ENCODE measurements at places on chromosomes 7 and 10.

DNA sequence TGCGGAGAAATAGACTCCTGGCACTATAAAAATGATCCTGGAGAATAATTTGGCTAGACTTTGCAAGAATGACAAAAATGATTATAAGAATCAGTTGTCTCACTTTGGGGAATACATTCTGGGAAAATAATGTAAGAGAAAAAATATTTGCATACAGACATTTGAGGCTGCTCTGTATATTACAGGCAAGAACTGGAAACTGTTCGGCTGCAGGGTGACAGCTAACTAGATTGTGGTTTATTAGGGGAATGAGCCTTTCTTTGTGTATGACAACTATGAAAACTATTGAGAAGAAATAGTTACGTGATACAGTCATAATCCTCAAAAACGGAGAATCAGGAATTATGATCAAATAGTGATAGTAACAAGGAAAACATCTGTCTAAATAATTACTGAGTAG is 8.6 kb downstream of the TRIM56 start:
- DNase-seq, result no peak

DNA sequence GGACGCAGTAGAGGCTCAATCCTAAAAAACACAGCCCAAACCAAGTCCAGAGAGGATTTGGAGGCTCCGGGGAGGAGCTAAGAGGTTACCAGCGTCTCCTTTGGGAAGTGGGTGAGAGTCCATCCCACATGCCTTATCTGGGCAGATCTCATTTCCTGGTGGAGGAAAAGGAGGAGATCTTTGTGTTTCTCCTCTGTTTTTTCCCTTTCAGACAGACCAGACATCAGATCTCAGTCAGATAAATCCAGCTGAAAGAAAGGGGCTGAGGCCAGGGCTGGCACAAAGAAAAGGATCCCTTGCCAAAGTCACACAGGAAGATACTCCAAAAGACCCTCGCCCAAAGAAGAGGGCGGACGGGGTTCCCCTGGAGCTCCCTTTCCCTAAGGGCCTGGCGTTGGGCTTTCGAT is 58.3 kb upstream of the COMTD1 start:
- no peak for DNase-seq

- DNase-seq, result no peak
Observed at GRCh38 chr10:64733980-64734379, 1212.8 kb downstream of the REEP3 start.

DNA sequence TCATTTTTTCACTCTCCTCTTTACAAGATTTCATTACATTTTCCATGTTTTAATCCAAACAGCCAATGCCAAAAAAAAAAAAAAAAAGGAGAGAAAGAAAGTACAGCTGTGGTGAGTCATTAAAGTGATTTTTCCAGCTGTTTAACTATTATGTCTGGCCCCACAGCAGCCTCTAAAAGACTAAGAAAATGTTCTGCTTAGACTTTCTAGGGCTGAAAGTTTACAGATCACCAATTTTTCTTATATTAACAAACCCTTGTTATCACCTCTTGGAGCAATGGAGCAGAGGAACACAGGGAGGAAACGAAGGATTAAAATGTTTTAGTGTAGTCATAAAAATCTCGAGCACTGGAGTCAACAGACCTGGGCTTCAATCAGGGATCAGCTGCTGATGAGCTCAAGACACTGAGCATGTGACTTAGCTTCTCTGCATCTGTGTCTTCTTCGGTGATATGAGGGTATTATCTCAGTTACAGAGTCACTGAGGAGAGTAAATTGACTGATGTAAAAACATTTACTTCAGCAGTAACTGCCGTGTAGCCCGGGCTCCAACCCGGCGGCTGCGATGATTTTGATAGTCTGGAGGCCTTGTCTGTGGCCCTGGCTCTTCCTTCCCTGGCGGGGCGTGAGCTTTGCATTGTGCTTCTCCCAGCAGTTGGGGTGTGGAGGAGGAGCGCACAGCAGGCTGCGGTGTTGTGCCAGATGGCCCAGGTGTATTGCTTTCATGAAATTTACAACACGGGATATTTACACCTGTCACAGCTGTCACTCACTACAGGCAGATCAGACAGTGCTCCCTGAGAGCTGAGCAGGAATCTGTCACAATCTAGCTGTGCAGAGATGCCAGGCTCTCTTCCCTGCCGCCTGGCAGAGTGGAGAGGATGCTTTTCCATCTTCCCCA is 298.3 kb upstream of the FZD8 start:
- no peak for DNase-seq

DNA sequence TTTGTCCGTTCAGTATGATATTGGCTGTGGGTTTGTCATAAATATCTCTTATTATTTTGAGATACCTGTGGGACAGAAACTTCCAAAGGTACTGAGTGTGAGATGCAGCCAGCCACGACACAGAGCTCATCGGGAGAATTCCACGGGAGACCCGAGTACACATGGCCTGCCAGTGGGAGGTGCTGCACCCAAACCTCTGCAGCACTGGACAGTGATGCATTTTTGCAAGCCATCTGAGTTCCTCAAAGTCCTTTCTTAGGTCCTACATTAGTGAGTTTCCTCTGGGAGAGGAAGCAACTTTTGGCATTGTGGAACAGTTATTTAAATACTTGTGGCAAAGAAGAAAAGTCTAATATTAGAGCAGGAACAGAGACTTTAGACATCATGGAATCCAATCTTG is 77.5 kb downstream of the ARID5B start:
- DNase-seq, result no peak

DNA sequence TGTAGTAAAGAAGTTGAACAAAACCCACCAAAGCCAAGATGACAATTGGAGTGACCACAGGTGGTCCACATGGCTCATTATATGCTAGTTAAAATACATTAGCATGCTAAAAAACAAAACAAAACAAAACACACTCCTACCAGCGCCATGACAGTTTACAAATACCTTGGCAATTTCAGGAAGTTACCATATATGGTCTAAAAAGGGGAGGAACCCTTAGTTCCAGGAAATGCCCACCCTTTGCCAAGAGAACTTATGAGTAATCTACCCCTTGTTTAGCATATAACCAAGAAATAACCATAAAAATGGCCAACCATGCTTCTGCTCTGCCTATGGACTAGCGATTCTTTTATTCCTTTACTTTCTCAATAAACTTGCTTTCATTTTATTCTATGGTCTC is 979.1 kb upstream of the POT1 start:
- DNase-seq, result no peak

GRCh38 chr7:1311406-1312135 is 78.9 kb downstream of the UNCX start:
- DNase-seq, result no peak

GRCh38 chr7:68542831-68543230 is 1055.4 kb upstream of the AUTS2 start:
- no peak for DNase-seq

GRCh38 chr7:64183126-64183742 is 23.8 kb upstream of the ZNF735 start:
- DNase-seq, result peak; percentile 32

- DNase-seq, result no peak
Observed at GRCh38 chr10:124911124-124912067, 30.5 kb upstream of the ZRANB1 start.

- peak; percentile 3 for DNase-seq
Observed at GRCh38 chr7:47088329-47089067, 493.4 kb downstream of the TNS3 start.

GRCh38 chr7:11077816-11078215 is 104.1 kb downstream of the PHF14 start:
- DNase-seq, result no peak

GRCh38 chr7:7237201-7237977 is 55.0 kb downstream of the C1GALT1 start:
- DNase-seq, result no peak

- no peak for DNase-seq
Observed at GRCh38 chr10:16585103-16585502, 63.4 kb upstream of the C1QL3 start.

- no peak for DNase-seq
Observed at GRCh38 chr10:102775935-102776669, 32.4 kb downstream of the WBP1L start.

DNA sequence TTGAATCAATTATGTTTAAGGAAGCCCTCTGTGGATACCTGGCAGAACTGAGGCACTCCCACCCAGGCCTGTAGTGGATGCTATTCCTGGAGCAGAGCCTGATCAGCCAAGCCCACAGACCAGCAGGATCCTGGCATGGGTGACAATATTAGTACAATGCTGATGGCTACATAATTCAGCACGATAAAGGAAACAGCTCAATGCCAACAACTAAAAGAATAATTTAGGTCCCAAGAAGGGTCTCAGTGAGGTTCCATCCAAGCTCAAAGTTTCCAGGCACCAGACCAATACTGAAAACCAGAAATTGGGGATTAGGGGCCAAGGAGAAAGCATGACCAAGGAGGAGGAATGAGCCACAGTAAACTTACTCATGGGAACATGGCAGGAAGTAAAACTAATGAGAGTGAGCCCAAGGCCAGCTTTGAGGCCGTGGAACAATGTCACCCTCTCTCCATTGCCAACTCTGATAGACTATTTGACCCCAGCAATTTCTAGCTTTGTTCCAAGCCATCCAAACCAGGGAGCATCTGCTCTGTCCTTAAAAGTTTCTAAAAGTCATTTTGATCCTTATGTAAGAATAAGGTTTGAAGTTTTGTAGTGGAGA is 1082.4 kb downstream of the KCNMA1 start:
- DNase-seq, result no peak

- DNase-seq, result no peak
Observed at GRCh38 chr10:111034598-111035310, 42.1 kb upstream of the ADRA2A start.

DNA sequence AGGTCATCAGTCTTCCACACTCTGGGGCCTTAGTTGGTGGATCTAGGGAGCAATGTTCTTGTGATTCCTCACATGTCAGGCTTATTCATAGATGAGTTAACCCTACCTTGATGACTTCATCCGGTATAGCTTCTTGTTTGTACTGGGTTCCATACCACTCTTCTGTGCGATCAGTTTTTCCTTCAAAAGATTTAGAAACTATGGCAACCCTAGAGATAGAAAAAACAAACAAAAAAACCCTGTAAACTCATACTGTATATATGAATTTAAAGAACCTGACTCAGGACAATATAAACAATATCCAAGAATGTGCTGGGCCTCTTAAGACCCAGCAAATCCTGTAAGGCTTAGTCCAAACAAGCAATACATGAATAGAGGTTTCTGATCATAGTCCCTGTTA is 83.5 kb downstream of the IDE start:
- no peak for DNase-seq

- DNase-seq, result no peak
Observed at GRCh38 chr10:74995806-74996205, 115.7 kb upstream of the SAMD8 start.

GRCh38 chr7:141409219-141409618 is 142.0 kb upstream of the AGK start:
- no peak for DNase-seq

DNA sequence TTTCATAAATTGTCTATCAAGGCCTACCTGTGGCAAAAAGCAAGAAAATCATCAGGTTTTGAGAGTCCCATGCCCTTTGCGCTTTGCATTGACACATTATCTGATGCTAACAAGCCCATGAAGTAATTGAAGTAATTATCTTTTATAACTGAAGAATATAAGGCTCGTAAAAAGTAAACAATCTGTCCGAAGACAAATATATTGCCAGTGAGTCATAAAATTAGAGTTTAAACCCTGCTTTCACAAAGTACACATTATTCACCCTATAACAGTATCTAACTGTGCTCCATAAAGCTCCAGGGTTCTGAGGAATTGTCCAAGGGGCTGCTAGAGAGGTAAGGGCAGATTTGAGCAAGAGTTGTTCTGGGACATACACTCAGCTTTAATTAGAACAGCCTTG is 102.3 kb upstream of the PPP1R3A start:
- no peak for DNase-seq

- no peak for DNase-seq
Observed at GRCh38 chr10:27355918-27356573, 115.4 kb upstream of the ACBD5 start.

GRCh38 chr7:27098578-27099451 is 3.0 kb upstream of the HOXA1 start:
- no peak for DNase-seq

DNA sequence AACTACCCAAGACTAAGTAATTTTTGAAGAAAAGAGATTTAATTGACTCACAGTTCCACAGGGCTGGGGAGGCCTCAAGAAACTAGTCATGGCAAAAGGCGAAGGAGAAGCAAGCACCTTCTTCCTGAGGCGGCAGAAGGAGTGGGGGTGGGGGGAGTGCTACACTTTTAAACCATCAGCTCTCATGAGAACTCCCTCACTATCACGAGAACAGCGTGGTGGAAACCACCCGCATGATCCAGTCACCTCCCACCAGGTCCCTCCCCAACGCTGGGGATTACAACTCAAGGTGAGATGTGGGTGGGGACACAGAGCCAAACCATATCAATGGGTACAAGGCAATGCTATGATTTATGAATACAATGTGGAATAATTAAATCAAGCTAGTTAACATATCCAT is 241.9 kb downstream of the PTPRN2 start:
- no peak for DNase-seq

- no peak for DNase-seq
Observed at GRCh38 chr7:90625051-90625450, 28.9 kb downstream of the CDK14 start.

DNA sequence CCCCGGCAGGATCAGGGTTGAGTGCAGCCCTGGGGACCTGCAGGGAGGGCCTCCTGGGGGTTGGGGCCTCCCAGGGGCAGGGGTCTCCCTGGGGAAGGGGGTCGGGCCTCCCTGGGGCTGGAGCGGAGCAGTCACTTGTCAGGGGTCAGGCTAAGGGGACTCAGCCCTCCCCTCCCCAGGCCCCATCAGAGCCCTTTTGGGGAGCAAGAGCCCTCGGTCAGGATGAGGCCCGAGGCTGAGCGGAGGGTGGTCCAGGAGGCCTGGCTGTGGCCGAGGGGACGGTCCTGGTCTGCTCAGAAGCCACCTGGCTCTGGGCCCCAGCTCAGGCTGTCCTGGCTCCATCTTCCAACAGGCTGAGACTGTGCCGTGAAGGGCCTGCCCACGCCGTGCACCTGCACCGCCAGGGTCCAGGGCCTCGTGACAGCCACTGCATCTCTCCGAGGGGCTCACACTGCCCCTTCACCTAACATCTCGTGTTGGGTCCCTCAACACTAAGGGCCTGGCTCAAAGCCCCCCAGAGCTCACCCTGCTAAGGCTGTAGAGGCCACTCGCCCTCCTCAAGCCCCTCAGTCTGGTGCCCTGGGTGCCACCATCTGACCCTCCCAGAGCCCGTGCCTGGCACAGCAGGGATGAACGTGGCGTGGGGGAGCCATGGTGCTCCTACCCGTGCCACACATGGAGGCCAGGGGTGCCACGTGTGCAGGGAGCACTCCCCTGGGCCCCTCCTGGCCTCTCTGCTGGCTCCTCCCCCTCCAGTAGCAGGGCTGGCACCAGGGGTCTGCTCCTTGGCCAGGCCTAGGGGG is 12.9 kb downstream of the BHLHA15 start:
- no peak for DNase-seq

DNA sequence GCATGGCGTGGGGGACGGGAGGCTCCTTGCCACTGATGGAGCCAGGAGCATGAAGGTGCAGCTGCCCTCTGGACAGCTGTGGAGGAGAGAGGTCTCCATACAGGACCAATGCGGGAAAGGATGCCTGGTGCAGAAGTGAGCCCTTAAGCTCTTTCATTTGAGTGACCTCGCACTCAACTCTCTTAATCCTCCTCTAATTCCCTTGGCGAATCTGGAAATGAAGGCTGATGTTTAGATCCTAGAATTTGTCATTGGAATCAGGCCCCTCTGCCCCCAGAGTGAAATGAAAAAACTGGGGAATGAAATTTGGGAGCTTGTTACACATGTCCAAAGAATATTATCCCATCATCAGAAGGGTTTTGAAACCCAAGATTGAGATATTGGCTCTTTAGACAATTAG is 639.5 kb downstream of the LRMDA start:
- no peak for DNase-seq

- DNase-seq, result no peak
Observed at GRCh38 chr7:114343949-114344708, 70.5 kb upstream of the FOXP2 start.

Data from stimulated activated CD8-positive, alpha-beta memory T cell treated with anti-CD3 and anti-CD28 coated beads, Interleukin-15, amount 100 ng/mL, for 24 hours (primary cell).